ENCODE measurements at places on chromosomes 16 and 17.

GRCh38 chr16:14489460-14489859 is 140.6 kb downstream of the PARN start:
- no peak for DNase-seq

- no peak for DNase-seq
These were observed 24.2 kb downstream of the ORC6 start for GRCh38 chr16:46713634-46714033.

- DNase-seq: peak; percentile 6
These were observed 100.8 kb downstream of the ABCC12 start for GRCh38 chr16:48054881-48055601.

- DNase-seq: no peak
These were observed 65.6 kb downstream of the SMG6 start for GRCh38 chr17:2237950-2238349.

GRCh38 chr17:37191219-37191618 is 184.6 kb upstream of the C17orf78 start:
- DNase-seq: no peak

DNA sequence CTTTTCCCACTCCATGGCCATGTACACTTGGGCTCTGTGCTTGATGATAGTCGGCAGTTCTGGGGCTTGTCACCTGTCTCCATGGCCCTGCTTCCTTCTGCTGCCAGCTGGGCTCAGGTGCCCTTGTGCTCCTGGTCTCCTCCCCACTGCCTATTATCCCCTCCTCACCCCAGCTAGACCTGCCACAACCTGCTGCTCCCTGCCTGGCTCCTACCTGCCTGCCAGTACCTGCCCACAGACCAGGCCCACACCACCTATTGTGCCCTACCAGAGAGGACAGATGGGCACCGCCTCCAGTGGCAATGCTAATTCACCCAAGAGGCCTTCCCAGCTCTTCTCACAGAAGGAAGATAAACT is 538 bp upstream of the RAPGEFL1 start:
- no peak for DNase-seq

DNA sequence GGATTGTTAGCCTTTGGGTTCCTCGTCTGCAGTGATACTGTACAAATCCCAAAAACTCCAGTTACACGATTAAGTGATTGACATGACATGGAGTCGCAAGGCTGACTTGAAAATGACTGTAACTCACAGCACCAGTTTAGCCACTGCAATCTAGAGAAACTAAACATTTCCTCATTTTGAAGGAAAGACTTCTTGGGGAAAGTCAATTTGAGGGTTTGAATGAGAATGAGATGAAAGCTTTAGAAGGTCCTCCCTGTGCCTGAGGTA is 4.8 kb downstream of the BANP start:
- no peak for DNase-seq

DNA sequence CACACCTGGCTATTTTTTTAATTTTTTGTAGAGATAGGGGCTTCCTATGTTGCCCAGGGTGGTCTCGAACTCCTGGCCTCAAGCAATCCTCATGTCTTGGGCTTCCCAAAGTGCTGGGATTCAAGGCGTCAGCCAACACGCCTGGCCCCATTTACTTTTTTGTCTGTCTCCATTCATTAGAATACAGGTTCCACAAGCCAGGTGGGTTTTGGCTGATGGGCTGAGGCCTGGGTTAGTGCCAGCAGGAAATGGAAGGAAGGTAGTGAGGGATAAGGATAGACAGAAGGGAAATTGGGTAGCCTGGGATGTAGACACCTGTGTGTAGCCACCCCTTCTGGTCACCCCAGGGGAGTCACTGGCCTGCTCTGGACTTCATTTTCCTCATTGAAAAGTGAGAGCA is 4.4 kb upstream of the IL27 start:
- no peak for DNase-seq

GRCh38 chr17:61863801-61864126 is 436 bp upstream of the BRIP1 start:
- DNase-seq: no peak

GRCh38 chr16:68642436-68643101 is 2.5 kb upstream of the CDH3 start:
- no peak for DNase-seq

Measured in GM06990 (cell line).